ENCODE measurements at places on chromosomes 2 and 18.

GRCh38 chr2:196256585-196256984 is 85.2 kb upstream of the STK17B start:
- no peak for DNase-seq

DNA sequence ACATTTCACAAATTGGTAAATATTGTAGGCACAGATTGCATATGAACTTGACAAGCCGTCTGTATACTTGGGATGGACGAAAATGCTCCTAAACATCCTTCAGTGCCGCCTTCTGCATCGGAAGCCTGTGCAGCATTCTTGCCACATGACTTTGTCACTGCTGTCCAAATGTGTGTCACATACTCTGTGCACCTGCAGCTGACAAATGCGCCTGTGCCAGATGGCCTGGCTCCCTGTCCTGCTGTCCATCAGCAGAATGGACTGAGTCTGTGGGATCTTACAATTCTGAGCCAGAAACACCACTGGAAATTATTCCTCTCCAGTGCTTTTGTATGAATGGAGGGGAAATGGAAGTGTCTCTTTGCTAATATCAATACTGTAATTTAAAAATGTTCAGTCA is 89.9 kb downstream of the DCDC2C start:
- no peak for DNase-seq

DNA sequence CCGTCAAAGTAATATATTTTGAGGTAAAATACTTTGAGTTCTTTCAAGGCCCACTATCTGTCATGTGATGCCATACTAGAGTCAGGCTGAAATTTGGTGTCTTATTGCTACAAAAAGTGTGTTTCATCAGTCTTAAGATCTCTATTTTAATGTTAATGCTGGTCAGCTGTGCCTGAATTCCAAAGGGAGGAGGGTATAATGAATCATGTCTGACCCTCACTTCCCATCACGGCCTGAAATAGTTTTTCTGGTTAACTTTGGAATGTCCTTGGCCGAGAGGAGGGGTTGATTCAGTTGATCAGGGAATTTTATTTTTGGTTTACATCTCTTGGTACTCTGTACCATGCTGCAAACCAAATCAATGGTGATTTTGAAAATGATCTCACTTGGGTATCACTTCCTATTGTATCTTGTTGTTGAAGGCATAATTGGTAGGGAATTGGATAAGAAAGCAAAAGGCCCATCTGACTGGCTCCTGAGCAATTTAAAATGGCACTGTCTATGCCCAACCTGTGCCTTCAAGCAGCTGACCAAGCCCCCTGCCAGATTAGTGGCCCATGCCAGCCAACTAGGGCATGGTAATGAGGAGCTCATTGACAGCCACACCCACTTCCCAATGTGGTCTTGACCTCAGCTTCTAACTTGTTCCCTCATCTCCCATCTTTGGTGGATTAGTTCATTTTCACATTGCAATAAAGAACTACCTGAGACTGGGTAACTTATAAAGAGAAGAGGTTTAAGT is 6.1 kb upstream of the SLC35F5 start:
- DNase-seq = no peak

DNA sequence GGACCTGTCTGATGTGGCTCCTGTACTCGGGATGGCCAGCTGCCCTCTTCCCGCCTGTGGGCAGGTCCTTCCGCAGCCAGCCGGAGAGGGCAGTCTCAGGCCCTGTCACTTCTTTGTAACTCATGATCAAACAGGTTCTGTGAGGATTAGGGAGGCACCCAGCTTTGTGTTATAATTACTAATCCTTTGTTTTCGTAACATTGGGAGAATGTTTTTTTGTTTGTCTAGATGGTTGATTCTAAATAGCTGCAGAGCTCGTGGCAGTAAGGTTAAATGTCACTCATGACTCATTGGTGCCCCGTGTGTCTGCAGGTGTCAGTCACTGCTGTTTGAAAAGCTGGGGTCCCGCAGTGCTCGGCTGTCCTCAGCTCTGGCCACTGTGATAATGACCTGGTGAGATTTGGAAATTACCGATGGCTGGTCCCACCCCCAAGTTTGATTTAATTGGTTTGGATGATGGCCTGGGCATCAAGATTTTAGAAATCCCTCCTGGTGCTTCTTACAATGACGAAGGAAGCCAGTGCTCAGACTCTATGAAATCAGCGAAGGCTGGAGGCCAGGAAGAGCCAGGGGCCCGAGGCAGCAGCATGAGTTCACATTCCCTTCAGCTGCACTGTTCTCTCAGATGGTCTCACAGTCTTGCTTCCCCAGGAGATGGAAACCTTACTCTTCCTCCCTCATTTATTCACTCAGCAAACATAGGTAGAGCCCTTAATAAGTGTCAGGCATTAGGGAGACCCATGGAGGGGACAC is 172.8 kb downstream of the VAPA start:
- no peak for DNase-seq

DNA sequence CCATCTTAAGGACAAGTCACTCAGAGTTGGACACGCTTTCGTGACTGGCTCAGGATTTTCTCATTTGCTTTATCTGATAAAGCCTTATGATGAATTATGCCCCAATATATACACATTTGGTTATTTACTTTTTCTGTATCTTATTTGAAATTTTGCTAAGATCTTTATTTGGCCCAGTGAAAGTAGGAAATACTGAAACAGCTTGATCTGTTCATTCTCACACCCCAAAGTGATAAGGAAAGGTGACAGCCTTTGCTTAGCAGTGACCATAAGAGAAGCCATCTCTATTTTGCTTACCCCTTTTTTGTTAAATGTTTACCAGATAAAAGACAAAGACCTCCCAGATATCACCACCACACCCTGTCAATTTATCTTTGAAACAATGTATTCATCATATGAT is 428.3 kb downstream of the PARD3B start:
- no peak for DNase-seq

DNA sequence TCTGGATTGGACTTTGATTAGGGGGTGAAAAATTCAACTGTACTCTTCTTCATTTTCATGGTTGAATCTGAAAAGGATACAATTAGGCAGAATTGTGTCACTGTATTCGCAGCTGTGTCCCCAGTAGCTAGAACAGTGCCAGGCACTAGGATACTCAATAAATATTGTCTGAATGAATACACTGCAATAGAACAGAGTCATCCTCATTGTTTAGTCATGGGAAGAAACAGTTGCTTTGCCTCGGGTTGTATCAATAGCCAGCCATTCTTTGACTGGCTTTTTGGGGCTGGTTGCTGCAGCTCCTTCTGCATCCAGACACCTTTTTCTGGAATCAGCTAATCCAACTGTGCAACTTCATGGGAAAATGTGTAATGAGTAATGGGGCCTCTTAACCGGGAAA is 18.1 kb upstream of the DYNC1I2 start:
- DNase-seq = no peak

- no peak for DNase-seq
Measured at GRCh38 chr2:160934263-160934662, 226.0 kb upstream of the TANK start.

DNA sequence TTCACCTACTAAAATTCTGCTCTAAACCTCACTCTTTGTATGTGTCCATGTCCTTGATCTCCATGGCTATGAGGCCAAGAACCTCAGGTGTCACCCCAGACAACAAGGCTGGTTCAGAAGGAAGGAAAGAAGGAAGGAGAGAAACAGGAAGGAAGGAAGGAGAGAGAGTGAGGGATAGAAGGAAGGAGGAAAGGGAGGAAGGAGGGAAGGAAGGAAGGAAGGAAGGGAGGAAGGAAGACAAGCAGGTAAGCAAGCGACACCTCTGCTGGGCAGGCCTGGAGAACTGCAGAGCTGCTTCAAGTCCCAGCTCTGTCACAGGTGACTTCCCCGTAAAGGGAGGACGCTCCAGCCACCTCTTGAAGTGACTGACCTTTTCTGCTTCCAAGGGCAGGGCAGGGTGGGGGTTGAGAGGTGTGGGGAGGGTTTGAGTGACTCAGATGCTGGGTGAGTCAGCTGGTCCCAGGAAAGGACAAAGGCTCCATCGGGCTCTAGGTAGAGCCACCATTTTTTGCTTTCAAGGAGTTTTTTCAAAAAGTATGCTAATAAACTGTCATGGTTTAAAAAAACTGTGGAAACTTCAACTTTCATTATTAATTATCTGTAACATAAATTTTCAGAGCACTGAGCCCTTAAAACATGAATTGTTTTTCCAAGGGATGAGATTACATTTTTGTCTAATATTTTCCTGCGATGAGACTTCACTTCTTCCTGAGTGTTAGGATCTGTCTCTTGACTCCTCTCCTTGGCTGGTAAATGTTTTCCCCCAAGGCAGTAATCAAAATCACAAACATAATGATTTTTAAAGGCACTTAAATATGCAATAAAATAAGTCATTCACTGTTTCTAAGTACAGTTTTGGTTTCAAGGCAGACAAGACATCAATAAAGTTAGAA is 90.1 kb upstream of the L3MBTL4 start:
- no peak for DNase-seq

GRCh38 chr18:59273759-59274532 is 692 bp upstream of the RAX start:
- no peak for DNase-seq

DNA sequence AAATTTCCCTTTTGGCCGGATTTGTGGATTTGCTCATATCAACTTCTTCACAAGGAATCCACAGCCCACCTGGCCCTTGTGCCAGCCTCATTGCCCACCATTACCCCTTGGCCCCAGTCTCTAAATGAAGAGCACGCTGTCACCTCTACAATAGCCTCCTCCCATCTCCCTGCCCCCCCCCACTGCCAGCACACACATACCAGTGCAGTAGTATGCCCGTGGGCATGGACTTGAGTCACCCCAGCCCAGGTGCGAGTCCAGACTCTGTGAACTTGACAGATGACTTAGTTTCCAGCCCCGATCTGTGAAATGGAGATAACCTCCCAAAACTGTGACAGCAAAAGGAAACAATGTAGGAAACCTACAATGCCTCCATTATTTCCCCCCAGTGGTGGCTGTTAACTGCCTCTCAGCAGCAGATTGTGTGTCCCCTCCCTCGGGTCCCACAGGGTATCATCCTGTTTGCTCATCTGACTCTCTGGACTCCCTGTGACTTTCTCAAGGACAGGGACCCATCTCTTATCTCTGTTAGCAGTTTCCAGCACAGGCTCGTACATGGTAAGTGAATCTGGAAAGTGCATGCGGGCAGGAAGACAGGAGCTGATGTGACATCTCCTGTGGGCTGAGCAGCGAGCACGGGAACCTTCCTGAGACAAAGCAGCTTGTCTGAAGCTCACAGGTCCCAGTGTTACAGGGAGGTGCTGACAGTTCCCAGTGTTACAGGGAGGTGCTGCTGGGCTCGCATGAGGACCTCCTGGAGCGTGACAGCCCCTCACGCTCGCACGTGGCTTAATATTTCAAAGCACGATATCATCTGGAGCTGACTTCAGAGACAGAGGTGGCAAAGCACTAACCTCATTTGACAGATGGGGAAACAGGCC is 4.2 kb upstream of the TMEM185B start:
- DNase-seq = no peak

DNA sequence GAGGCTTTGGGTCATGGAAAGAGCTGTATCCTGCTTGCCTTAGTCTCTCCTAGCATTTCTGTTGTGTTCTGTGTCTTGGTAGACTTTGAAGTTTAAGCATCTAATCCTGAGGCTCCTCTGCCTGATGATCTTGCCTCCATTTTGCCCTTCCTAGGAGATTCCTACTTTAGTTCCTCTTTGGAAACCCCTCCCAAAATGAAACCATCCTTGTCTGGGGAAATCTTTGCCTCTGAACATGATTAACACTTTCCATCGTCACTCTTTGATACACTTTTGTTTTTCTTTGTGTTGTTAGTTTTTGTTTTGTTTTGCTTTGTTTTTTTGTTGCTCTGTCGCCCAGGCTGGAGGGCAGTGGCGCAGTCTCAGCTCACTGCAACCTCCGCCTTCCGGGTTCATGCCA is 9.2 kb downstream of the ATG16L1 start:
- DNase-seq = no peak

DNA sequence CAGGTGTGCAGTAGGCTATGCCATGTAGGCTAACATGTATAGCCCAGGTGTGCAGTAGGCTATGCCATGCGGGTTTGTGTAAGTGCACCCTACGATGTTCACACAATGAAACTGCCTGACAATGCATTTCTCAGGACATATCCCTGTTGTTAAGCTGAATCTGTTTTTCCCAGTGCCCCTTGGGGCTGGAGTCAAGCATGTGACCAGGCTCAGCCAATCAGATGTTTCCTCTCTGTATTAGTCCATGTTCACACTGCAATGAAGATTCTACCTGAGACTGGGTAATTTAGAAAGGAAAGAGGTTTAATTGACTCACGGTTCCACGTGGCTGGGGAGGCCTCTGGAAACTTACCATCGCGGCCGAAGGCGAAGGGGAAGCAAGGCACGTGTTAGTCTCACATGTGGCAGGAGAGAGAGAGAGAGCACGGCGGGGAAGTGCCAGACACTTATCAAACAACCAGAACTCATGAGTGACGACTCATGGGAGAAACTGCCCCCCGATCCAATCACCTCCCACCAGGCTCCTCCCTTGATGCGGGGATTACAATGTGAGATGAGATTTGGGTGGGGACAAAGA is 24.2 kb downstream of the ITM2C start:
- DNase-seq = no peak

GRCh38 chr2:152099367-152100050 is 665 bp upstream of the CACNB4 start:
- no peak for DNase-seq

GRCh38 chr2:270861-271260 is 6.1 kb downstream of the ACP1 start:
- DNase-seq = no peak

- DNase-seq = no peak
Measured at GRCh38 chr2:15732341-15733077, 140.8 kb downstream of the DDX1 start.

GRCh38 chr18:59801576-59801975 is 98.2 kb upstream of the PMAIP1 start:
- DNase-seq = no peak

GRCh38 chr2:228102949-228103348 is 78.5 kb downstream of the SPHKAP start:
- no peak for DNase-seq

DNA sequence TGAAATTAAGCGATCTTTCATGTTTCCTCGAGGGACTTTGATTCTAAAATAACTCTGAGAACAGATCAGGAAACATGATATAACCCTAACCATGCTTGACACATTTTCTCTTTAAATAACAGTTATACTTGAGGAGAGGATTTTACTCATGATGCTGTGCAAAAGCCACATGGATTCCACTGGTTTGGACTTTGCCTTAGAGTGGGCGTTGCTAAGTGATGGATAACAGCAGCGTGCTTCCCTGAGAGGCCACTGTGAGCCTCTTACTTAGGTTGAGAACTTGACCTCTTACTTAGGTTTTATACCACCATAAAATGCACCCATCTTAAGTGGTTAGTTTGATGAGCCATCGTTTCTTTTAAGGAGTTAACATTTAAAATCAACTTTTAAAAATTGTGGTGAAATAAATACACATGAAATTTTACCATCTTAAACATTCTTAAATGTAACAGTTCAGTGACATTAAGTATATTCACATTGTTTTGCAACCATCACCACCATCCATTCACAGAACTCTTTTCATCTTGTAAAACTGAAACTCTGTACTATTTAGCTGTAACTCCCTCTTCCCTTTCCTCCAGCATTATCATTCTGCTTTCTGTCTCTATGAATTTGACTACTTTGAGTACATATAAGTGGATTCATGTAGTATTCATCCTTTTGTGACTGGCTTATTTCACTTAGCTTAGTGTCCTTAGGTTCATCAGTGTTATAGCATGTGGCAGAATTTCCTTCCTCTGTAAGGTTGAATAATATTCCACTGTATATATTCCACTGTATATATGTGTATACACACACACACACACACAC is 22.6 kb downstream of the ANXA4 start:
- DNase-seq = no peak

- no peak for DNase-seq
Measured at GRCh38 chr2:64615192-64615763, 38.4 kb downstream of the SERTAD2 start.

All from stimulated activated CD8-positive, alpha-beta memory T cell treated with anti-CD3 and anti-CD28 coated beads, Interleukin-4, amount 100 ng/mL, for 4 hours (primary cell).